ENCODE measurements at places on chromosomes 16 and 17.

GRCh38 chr16:87194172-87194571, 123.0 kb downstream of the C16orf95 start:
- DNase-seq, result no peak

- no peak for DNase-seq
Observed at GRCh38 chr17:78341559-78342448, 18.1 kb downstream of the SOCS3 start.

DNA sequence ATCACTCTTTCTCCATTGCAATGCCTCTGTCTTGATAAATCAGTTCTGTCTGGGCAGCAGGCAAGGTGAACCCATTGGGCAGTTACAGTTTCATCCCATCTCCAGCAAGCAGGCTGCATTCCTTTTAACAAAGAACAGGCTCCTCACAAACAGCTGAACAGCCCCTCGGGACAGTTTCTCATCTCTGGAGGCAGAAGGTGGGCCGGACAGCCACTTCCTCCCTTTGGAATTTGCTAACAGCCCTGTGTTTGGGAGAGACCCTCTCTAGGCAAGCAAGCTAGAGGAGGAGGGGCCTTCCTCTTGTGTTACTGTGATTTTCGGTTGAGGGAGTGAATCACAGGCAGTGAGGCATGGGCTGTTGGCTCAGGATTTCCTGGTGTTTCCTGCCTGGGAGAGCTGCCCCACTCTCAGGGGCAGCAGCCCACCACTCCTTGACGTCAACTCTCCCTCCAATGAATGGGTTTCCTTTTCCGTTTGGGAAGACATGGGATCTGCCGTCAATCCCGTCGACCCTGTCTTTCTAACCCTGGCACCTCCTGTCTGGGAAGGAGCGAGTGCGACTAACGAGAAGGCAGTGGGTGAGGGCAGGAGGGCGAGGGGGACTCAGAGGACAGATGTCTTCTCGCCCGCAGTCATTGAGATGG, 3.7 kb upstream of the PGS1 start:
- DNase-seq, result no peak

DNA sequence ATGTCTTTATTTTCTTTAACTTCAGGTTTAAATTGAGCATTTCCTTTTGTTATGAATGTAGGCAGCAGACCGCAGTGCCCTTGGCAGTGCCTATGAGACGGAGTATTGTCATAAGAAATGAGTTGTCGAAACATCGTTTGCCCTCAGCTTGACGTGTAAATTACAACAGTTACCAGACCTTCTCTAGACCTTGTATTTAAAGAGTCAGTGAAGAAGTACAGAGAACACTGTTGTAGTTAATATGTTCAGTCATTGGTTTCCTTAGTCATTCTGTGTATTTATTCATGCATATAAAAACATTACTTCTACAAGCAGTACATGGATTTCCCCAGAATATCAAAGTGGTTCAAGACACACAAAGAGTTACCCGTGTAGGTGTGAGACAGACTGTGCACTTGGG, 19.0 kb downstream of the IRF8 start:
- DNase-seq, result no peak

GRCh38 chr16:14263011-14263410, 191.9 kb downstream of the MRTFB start:
- DNase-seq, result no peak

DNA sequence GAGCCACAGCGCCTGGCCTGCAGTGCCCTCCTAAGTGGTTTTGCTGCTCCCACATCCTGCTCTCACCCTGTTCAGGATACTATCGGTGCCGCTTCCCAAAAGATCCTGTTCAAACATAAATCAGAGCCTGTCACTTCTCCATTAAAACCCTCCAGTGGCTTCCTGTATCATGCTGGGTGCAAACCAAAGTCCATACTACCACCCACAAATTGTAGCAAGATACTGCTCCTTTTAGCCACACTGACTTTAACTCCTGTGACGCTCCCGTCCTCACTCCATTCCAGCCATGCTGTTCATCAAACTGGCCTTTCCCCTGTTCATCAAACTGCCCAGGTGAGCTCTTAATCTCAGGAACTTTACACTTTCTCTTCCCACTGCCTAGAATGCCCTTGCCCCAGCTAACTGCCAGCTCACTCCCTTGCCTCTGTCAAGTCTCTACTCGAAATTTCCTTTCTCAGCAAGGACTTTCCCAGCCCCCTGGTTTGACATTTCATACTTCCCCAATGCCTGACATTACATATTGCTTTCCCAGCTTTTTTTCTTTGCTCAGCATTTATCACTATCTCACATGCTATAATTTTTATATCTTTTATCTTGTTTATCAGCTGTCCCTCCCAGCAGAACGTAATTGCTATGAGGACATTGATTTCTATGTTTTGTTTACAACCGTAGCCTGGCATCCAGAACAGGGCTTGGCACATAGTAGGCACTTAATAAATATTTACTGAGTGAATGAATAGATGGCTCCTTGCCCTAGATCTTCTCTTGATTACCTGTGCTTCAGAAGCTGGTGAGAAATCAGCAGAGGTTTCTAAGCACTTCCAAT, 44.3 kb upstream of the SMURF2 start:
- DNase-seq, result no peak

DNA sequence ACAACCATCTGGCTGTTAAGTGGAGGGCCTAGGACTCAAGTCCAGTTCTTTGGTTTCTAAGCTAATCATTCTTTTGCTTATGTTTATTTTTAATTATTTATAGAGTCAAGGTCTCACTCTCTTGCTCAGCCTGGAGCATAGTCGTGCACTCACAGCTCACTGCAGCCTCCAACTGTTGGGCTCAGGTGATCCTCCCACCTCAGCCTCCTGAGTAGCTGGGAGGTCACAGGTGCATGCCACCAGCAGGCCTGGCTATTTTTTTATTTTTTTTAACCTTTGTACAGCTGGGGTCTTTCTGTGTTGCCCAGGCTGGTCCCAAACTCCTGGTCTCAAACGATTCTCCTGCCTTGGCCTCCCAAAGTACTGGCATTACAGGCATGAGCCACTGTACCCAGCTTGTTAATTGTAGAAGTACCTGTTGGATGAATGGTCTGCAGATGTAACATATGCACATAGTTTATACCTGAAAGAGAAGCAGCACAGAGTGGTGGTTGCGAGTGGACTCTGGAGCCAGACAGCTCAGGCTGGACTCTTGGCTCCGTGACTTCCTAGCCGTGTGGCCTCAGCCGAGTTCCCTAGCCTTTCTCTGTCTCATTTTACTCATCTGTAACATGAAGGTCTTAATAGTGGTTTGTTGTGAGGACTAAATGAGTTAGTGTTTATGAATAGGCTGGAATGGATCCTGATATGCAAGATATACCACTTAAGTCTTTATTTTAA, 337.5 kb downstream of the SNX29 start:
- no peak for DNase-seq

GRCh38 chr17:71966459-71967313, 154.1 kb upstream of the SOX9 start:
- DNase-seq, result no peak

DNA sequence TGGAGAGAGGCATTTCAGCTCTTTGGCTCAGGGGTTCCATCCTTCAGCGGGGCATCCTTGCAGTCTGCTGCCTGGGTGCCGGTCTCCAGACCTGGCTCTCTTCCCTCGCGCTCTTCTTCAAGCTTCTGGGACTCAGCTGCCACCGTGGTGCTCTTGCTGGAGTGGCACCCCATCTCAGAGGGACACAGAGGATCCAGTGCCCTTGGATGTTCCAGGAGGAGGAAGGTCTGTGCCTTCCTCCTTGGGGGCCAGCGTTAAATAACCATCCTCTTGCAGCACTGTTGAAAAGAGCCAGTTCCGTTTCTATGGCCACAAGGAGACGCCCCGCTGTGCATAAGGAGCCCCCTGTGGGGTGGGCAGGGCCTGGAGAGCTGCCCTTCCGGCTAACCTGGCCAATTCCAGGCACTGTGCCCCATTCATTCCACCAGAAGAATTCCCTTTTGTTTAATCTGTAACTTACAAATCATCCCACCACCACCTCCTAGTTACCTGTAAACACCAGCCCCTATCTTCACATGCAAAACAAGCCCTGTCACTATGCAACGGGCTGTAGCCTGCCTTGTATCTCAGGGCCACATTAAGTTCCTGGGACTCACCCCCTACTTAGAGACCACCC, 8.6 kb downstream of the CHD9NB start:
- no peak for DNase-seq

DNA sequence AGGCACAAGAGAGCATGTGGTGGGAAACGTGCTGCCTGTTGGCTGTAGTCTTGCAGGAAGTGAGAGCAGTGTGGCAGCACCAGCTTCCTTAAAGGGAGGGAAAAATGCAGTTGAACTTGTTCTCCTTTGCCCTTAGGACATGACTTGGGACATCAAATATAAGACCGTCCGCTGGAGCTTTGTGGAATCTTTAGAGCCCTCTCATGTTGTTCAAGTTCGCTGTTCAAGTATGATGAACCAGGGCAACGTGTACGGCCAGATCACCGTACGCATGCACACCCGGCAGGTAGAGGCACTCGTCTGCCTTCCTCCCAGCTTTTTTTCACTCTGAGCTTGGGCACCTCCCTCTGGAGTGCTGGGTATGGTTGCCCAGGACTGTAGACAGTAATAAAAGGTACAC, 23.3 kb downstream of the GPR179 start:
- no peak for DNase-seq

GRCh38 chr17:76104140-76104895, 731 bp upstream of the EXOC7 start:
- DNase-seq, result no peak

GRCh38 chr17:70599198-70599597, 429.9 kb downstream of the KCNJ2 start:
- DNase-seq, result no peak

GRCh38 chr17:77819497-77819896, 139.0 kb upstream of the TNRC6C start:
- no peak for DNase-seq

DNA sequence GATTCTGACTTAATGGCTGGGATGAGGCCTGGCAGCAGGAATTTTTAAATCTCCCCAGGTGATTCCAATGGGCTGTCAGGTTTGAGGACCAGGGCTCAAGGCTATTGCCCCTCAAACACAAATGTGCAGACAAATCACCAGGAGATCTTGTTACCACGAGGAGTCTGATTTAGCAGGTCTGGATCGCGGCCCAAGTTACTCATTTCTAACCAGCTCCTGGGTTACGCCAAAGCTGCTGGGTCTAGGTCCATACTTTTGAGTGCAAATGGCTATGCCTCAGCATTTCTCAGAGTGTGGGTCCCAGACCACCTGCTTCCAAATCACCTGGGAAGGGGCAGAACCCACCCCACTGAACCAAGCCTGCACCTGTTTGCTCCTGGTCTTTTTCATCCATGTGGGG, 33.1 kb downstream of the CNGB1 start:
- DNase-seq, result no peak

- DNase-seq, result peak; percentile 64
Observed at GRCh38 chr16:15434425-15435215, at the start of gene BMERB1. Gene BMERB1, plus strand, starts transcription at chr16:15434588. Its CDS starts 66 bp downstream, at chr16:15434654.

- no peak for DNase-seq
Observed at GRCh38 chr17:61318684-61319098, 81.0 kb upstream of the TBX2 start.

- DNase-seq, result no peak
Observed at GRCh38 chr17:16449121-16449570, 33.8 kb downstream of the TRPV2 start.

- DNase-seq, result no peak
Observed at GRCh38 chr16:85075236-85075924, 36.9 kb downstream of the CIBAR2 start.

GRCh38 chr17:33689725-33690124, 396.6 kb upstream of the ASIC2 start:
- DNase-seq, result no peak

DNA sequence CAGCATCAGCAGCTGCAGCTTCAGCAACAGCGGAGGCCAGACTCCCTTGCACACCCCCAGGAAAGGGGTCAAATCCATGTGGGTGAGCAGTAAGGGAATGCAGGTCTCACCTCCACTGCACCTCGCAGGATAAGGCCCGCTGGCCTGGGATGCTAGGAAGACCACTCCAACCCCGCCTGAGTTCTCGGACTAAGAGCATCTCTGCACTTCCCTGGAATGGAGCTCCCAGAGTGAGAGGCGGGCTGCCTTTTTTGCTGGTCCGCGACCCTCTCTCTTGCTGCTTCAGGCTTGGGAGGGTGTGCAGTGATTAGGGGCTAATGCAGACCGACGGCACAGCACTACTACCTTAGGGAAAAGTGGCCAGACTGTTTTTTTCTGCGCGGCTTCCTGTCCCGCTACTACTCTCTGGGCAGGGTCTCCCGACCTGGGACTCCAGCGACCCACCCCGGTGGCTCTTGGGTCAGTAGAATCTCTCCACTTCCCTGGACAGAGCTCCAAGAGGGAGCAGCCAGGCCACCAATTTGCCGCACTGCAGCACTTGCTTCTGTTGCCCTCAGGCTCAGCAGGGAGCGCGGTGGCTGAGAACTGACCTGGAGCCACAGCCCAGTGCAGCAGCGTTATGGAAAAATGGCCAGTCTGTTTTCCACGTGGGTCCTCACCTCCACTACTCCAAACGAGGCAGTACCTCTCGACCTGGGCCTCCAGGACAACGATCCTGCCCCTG, 480.4 kb downstream of the CDH8 start:
- no peak for DNase-seq

DNA sequence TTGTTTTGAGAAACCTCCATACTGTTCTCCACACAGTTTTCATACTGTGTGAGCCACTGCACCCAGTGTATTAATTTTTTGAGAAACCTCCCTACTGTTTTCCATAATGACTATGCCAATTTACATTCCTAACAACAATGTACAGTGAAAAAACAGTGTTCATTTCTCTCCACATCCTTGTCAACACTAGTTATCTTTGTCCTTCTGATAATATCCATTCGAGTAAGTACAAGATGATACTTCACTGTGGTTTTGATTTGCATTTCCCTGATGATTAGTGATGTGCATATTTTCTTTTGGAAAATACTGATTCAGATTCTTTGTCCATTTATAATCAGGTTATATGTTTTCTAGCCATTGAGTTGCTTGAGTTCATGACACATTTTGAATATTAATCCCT, 462.0 kb downstream of the CDH11 start:
- no peak for DNase-seq

- no peak for DNase-seq
Observed at GRCh38 chr17:19440421-19440820, 29.4 kb downstream of the RNF112 start.

GRCh38 chr16:23673971-23674614, 4.6 kb upstream of the PLK1 start:
- no peak for DNase-seq

GRCh38 chr17:58228679-58229078, 9.6 kb upstream of the MKS1 start:
- no peak for DNase-seq

DNA sequence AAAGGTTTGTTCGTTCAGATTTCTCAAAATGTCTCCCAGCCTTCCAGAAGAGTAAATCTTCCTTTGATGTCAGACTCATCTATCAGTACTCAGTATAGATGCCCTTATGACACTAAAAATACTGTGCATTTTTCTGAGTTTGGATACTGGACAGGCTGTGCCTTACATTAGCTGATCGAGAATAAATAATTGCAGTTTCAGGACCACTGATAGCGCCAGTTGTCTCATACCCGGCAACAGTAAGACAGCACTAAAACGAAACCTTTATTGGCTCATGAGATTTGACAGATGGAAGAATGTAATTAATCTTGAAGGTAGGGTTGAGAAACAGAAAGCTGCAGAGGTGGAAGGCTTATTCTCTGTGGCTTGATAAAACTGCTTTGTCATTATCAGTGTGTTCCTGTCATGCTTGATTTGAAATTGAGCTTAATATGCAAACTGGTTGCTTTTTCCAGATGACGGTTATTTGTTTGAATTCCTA, 1.2 kb downstream of the ATP6V0A1 start:
- no peak for DNase-seq

- DNase-seq, result no peak
Observed at GRCh38 chr17:81542431-81543338, 9.5 kb downstream of the FAAP100 start.

GRCh38 chr17:53942436-53942835, 119.7 kb downstream of the KIF2B start:
- DNase-seq, result no peak

Data from stimulated activated CD4-positive, alpha-beta T cell treated with anti-CD3 and anti-CD28 coated beads, Interleukin-12 subunit alpha, Interleukin-12 subunit beta, amount 100 ng/mL, for 4 hours (primary cell).